Left forelimb (tissue), 1 donor: ENCODE measurements at places on chromosomes 2 and 18.

GRCh38 chr2:206457188-206457634, 13.9 kb downstream of the ADAM23 start:
- no peak for DNase-seq

GRCh38 chr18:41965634-41966255, 10.7 kb downstream of the PIK3C3 start:
- DNase-seq = no peak

DNA sequence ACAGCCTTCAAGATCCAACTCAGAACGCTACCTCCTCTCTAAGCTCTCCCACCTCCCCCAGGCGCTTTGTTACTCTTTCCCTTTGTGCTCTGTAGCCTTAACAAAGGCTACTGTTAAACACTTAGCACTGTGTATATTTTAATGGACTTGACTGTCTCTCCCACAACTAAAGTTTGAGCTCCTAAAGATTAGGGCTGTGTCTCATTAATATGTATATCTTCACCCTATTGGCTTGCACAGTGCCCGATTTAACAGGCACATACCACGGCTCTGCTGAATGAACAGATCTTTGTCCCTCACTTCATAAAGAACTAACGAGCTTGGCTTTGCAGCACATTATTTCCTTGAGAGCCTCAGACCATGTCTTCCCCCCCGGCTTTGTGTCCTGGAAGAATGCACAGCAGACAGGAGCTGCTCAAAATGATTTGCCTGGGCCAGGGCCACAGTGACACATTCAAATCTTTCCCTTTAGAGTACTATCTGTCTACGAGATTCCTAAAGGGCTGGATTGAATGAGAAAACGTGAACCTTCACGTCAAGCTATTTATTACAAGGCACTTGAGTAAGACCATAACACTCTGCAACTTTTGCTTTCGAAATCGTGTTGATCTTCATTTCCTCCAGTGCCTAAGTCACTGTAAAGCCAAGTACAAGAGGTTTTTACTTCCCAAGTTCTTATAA, 22.1 kb downstream of the ABHD3 start:
- no peak for DNase-seq

- DNase-seq = no peak
Measured at GRCh38 chr18:3265564-3266033, 3.7 kb downstream of the MYL12B start.

DNA sequence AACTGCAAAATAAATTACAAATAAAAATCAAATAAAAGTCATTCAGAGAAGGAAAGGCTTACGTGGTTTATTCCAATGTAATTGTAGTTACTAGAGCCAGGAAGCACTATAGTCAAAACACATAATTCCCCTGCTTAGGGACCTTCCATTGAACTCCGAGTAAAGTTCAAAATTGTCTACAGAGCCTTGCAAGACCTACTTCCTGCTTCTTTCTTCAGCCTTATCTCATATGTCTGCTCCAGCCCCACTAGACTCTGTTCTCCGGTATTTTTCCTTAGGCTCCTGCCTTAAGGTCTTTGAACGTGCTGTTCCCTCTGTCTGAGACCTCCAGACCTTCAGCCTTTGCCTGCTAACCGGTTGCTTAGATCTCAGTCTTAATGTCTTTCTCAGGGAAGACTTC, 104.3 kb downstream of the ARL6IP6 start:
- no peak for DNase-seq

DNA sequence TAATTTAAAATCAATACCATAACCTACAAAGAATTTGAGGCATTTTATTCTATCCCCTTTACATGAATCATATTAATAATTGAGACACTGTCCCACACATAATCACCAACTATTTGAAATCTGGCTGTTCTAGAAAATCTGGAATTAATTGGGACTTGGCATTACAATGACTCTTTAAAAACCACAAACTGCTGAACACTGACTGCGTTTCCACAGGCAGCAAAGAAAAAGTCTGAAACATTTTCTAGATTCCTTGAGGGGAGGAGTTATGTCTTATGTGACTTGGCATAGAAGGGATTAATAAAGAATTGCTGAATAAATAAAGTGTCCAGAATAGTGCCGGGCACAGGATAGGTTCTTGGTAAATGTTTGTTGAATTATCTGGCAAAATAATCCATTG, 61.4 kb downstream of the GPR39 start:
- DNase-seq = no peak

- no peak for DNase-seq
Measured at GRCh38 chr2:162509288-162509968, 165.5 kb downstream of the GCA start.
